Activated T-helper 1 cell treated with anti-CD3 and anti-CD28 coated beads, Interleukin-2, amount 50 U/mL, for 16 hours (primary cell): ENCODE measurements at places on chromosomes 7 and 10.

- no peak for DNase-seq
Measured at GRCh38 chr10:6774406-6774805, 194.3 kb upstream of the PRKCQ start.

- no peak for DNase-seq
Measured at GRCh38 chr10:131710142-131710861, 190.5 kb upstream of the PPP2R2D start.

- DNase-seq, result no peak
Measured at GRCh38 chr10:17238445-17239291, 10.6 kb downstream of the VIM start.

GRCh38 chr7:130956417-130957136 is 222.6 kb upstream of the KLF14 start:
- no peak for DNase-seq

DNA sequence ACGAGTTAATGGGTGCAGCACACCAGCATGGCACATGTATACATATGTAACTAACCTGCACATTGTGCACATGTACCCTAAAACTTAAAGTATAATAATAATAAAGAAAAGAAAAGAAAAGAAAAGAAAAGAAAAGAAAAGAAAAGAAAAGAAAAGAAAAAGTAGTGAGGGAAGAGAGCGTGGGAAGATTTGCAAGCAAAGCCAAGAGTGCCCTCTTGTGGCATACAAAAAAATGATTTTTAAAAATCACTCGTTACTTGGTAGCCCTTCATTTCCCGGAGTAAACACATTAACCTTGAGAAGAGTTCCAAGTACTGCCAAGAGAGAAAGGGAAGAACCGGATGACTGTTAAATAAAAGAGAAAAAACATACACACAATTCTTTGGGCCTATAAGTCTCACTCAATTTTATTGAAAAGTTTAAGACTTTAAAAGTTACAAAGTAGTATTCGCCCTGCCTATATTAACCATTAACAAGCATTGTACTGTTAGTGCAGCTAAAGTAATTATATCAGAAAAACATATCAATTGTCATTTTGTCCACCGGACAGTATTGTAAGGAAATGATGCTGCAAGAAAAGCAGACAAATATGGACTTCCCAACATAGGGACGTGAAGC is 6.2 kb upstream of the CH25H start:
- no peak for DNase-seq

DNA sequence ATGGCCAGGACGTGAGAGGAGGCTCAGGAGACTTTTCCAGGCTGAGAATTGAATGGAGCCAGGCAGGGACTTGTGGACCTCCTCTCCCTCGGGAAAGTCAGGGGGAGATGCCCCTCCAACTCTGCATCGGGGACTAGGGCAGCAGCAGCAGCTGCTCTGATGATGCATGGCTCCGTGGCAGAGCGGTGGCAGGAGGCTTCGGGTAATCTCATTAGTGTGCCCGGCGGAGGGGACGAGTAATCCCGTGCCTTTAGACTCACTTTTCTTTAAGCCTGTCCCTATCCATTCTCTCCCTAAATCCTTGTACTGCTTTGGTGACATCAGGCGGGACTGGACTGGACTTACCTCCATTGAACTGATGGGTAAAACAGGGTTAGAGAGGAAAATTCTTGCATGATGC is 75.1 kb downstream of the ZMIZ1 start:
- DNase-seq, result no peak

DNA sequence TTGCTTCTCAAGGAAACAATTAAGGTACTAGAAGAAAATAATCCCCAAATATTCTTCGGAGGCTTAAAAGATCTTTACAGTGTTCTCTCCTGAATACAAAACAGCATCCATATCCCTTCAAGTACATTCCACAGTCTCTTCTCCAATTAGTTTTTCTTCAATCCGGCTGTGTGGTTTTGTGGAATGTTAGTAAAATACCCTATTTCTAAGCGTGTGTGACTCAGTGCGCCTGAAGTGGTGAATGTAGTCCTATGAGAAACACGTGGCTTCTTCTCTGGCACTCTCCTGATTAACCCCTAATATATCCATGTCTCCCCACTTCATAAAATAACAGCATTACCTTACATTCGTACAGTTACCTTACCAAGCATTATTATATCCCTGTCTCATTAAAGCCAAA is 570.2 kb downstream of the ARL4A start:
- DNase-seq, result no peak
